NCI-H446 (cell line): ENCODE measurements at places on chromosomes 2 and 18.

- peak; percentile 87 for DNase-seq
Observed at GRCh38 chr2:231709981-231710798, 1.9 kb downstream of the PTMA start.

DNA sequence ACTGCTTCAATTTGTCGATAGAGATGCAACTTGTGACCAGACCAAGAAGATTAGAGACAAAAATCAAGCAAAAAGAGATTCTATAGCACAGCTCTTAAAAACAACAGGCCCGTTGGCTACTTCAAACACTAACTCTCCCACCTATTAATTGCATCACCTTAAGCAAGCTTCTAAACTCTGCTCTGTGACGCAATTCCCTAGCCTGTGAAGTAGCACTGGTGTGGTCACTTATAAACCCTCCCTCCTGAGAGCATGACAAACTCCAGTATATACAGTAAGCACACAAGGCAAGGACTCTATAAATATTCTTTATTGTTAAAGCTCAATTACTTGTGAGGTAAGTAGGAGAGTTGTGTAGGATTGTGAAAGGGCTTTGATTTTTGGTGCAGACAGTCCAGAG lies 72.3 kb downstream of the CMPK2 start:
- no peak for DNase-seq

DNA sequence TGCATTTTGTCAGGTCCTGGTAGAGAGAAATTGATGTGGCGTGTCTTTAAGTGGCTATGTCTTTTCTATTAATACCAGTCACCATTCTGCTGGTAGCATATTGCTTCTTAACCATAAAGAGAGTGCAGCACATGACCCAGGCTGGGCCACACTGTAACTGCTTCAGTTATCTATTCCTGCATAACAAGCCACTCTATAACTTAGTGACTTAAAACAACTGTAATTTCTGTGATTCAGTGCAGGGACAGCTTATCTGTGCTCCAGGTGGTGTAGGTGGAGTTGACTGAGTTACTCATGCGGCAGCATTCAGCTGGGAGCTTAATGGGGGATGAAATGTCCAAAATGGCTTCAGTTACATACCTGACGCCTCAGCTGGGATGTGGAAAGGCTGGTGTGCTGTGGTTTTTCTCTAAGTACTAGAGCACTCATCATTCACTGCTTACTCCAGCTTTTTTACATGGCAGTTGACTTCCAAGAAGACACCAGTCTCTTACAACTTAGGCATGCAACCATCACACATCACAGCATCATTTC lies 742.4 kb downstream of the SATB2 start:
- DNase-seq = no peak

DNA sequence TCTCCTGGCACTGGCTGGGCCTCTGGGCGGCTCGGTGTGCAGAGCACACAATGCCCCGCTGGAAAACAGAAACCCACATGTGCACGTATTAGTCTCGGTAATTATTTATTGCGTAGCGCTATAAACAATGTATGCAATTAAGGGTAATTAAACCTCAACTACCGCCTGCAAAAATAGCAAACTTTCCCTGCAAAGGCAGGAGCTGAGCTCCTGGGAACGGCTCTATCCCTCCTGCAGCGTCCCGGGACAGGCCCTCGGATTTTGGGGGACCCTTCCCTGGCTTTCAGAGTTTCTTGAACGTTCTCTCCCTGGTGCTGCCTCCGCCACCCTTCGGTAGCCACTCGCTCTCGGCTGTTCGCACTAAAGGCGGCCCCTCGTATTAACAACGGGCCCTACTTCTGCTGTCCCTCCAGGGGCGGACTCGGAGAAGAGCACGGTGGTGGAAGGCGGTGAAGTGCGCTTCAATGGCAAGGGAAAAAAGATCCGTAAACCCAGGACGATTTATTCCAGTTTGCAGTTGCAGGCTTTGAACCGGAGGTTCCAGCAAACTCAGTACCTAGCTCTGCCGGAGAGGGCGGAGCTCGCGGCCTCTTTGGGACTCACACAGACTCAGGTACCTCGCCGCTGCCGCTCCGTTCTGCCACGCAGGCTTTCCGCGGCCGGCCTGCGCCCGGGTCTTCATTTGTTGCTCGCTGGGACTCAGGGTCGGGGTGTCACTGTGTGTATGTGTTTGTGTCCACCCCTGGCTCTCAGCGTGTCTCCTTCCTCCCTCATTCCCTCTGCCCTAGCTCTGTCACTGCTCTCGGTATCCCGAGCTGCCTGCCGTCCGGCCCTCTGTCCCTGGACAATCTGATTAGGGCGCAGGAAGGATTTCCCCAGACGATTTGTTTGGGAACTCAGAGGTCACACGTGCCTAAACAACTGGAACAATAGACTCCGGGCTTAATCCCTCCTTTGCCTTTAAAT lies 1.2 kb downstream of the DLX1 start:
- DNase-seq = no peak

- no peak for DNase-seq
Observed at GRCh38 chr2:215487002-215487372, 51.1 kb upstream of the FN1 start.

DNA sequence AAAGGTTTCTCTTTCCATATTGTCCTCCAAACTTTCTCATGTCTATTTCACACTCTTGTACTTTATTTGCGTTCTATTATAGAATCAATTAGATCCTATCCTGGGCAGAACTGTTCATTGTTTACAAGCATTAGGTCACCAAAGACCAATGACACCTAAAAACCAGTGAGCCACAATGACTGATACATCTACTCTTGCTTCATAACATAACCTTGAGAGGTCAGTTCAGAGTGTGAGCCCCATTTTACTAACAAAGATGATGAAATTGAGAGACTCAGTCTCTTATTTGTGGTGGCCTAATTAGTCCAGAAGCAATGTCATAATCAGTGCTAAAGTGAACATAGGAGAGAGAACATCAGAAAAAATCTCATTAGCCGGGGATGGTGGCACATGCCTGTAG lies 248.9 kb upstream of the RBBP8 start:
- no peak for DNase-seq

GRCh38 chr2:62785216-62785615 lies 79.7 kb downstream of the EHBP1 start:
- no peak for DNase-seq

DNA sequence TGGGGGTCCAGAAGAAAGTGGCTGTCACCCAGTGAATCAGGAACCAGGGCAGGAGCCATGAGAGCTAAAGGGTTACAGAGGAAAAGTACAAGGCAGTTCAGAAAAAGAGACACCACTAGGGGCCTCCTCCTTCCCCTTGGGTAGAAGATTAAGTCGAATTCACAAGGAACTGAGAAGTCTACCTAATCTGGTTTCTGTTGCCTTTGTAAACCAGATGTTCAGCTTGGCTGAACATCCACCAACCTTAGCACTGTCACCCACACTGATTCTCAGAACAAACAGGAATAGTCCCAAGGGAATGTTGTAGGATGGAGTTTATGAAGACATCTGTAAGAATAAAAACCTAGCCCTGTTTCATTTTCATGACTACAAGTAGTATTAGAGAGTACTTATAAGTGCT lies 90.4 kb upstream of the NOSTRIN start:
- DNase-seq = no peak

DNA sequence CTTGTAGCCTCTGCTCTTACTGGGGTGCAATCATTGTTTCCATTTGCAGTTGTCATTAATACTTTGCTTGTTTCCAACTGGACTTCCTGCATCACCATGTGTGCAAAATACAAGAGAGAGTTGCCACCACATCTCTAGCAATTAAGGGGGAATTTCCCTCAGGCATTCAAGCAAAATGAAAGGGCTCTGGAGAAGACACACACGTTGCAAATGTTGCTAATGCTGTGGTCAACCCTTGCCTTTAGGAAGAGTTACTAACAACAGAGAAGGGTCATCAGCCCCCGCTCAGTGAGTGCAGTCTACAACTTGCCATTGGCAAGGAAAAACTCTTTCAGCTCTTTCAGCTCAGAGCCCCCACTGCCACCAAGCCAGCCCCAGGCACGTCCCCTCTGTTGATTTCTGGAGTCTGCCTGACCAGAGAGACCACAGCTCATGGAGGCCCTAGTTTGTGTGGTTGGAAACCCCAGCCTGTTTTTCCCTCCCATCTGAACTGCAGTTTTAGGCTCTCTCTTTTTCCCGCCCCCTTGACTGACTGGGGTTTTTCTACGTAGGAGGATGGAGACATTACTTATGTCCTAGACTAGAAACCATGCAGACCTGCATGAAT lies 25.9 kb upstream of the GPR45 start:
- DNase-seq = no peak
